H9 (cell line): ENCODE measurements at places on chromosomes 5 and 9. TPM values are rescaled to one million over a fixed set of nuclear protein-coding genes. Genes with fewer than 3 reads are reported as not detected.

GRCh38 chr9:76215066-76215465, 179.2 kb downstream of the RFK start:
- no peak overlapping the region for H3K27ac ChIP-seq
- no peaks in the 10 kb centered on the region; the same call in 1 of the 2 replicates for H3K4me1 ChIP-seq
- H3K36me3 ChIP-seq = no peaks in the 10 kb centered on the region
- no peak for DNase-seq
- H3K4me3 ChIP-seq = no peak overlapping the region
- no peaks in the 10 kb centered on the region for H3K27me3 ChIP-seq

DNA sequence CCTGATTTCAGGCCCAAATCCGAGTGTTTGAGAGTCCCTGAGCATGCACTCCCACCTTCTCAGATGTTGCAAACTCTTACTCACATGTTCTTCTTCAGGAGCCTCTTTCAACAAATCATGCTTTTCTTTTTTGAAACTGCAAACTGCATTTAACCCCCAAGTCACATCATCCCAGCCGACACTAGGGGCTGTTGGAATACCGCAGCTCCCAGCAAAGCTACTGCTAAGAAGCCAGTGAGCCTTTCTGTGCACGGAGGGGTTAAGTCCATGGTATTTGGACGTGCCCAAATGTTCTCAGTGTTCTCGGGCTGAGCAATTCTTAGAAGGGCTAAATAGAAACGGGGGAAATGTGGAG, 282.9 kb downstream of the NFIB start:
- no peak overlapping the region for H3K27ac ChIP-seq
- DNase-seq = peak; percentile 48
- H3K4me1 ChIP-seq = peaks cover 3% of the 10 kb centered on the region; the same call in 1 of the 2 replicates
- H3K36me3 ChIP-seq = no peaks in the 10 kb centered on the region

- H3K4me1 ChIP-seq = no peaks in the 10 kb centered on the region
- H3K4me3 ChIP-seq = no peak overlapping the region
- H3K36me3 ChIP-seq = no peaks in the 10 kb centered on the region
- H3K27ac ChIP-seq = no peak overlapping the region
- DNase-seq = no peak
These were observed 105.3 kb downstream of the LHX2 start for GRCh38 chr9:124116683-124117363.

DNA sequence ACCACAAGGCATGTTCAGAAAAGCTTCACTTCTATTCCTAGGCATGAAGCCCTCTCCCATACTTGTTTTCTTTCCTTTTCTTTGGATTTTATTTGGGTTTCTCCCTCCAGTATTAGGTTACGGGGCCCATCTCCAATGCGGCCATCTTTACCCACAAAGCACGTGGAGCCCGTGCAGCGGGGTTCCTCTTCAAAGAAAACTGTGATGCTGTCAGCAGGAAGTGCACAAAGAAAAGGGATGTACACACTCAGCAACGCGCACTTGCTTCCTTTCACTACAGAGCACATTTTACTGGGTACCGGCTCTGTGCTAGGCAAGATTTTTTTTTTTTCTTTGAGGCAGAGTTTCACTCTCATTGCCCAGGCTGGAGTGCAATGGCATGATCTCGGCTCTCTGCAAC, 106.6 kb downstream of the COL23A1 start:
- H3K4me1 ChIP-seq = peaks cover 10% of the 10 kb centered on the region
- DNase-seq = no peak
- H3K27me3 ChIP-seq = no peaks in the 10 kb centered on the region
- no peaks in the 10 kb centered on the region for H3K36me3 ChIP-seq

The SLC12A2 gene
- total RNA-seq = 17.9 and 20.3 TPM in 2 replicates

The ATOX1 gene
- 75.0 and 79.7 TPM in 2 replicates for total RNA-seq

The TGFBI gene
- total RNA-seq = 3.2 and 4.7 TPM in 2 replicates
